ENCODE measurements at places on chromosomes 4 and X.

DNA sequence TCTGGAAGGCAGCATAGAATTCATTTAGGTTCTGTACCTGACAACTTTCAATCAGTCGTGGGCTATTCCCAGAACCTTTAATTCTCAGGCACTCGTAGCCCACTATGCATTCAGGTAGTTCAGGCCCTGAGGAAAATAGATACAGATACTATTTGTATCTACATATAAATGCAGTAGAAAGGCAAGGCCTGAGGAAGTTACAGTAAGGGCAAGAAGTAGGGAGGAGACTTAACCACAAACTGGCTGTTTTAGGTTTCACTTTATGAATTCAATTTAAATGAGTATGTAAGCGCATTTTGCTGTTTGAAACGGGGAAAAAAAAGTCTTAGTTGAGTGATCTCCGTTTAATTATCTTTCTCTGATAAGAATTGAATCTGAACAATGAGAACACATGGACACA is 529.4 kb upstream of the ATOH1 start:
- no peak for DNase-seq

- no peak for DNase-seq
Measured at GRCh38 chrX:11113731-11114130, 2.6 kb downstream of the HCCS start.

GRCh38 chr4:54255881-54256280 is 26.8 kb downstream of the PDGFRA start:
- DNase-seq = no peak

DNA sequence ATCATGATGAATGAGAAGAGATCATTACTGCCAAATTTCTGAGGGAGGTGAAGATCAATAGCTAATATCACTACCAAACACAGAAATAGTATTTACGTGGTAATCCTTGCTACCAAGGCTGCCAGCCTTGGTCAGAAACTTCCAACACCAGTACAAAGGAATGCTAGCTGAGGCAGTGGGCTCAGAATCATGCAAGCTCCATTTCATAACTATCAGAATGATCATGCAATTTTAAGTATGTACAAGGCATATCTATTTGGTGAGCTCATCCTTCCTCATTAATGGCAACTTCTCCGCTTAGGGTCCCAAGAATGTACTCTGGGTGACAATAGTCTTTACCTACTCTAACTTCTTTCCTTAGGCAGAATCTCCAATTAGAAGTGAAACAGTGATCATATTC is 135.0 kb downstream of the GPC3 start:
- DNase-seq = no peak

DNA sequence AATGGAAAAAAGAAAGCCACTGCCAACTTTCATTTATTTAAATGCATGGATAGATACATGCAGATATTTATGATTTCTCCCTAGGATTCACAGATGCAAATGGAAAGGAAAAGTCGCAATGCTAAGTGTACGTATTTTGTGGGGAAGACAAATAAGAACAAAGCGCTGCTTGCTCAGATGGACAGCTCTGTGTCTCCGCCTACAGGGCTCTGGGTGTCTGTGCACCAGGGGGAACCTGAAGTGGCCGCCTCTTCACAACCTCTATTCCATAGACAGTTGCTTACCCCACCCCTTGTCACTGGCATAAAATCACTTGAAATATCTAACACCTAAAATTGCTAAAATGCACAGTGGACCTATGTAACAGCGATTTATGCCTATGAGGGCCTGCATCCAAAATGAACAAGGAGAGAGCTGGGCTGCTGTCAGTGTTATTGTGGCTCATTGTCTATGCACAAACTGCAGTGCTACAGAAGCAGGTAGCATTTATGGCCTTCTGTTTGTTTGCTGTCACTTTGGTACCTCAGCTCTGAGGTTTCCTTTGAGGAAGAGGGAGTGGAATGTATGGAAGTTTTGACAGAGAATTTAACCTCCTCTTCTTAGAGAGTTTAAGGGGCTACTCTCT is 58.6 kb upstream of the PAGE1 start:
- DNase-seq = no peak

- DNase-seq = no peak
Measured at GRCh38 chrX:129493643-129494042, 29.6 kb downstream of the SMARCA1 start.

DNA sequence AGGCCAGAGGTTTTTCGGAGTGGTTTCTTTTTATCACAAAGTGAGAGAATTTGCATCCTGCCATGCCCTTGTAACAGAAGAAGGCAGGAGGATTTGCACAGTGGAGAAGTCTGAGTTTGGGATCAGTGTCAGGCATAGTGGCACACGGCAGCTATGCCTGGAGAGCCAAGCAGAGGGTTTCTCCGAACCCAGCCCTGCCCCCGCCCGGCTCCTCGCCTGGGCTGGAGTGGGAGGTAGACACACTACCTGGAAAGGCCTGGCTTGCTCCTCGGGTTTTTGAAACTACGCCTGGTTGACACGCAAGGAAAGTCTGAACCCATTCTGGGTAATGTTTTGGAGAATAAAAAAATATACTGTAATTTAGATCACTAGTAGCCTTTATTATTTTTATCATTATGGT is 1653.6 kb upstream of the TENM3 start:
- no peak for DNase-seq

GRCh38 chr4:82467471-82467870 is 37.1 kb downstream of the ENOPH1 start:
- DNase-seq = no peak

- no peak for DNase-seq
Measured at GRCh38 chrX:48713847-48714246, 17.3 kb downstream of the SUV39H1 start.

GRCh38 chrX:15525664-15526416 is 25.2 kb downstream of the BMX start:
- DNase-seq = no peak

GRCh38 chr4:145840801-145841200 is 97.8 kb downstream of the ZNF827 start:
- no peak for DNase-seq

DNA sequence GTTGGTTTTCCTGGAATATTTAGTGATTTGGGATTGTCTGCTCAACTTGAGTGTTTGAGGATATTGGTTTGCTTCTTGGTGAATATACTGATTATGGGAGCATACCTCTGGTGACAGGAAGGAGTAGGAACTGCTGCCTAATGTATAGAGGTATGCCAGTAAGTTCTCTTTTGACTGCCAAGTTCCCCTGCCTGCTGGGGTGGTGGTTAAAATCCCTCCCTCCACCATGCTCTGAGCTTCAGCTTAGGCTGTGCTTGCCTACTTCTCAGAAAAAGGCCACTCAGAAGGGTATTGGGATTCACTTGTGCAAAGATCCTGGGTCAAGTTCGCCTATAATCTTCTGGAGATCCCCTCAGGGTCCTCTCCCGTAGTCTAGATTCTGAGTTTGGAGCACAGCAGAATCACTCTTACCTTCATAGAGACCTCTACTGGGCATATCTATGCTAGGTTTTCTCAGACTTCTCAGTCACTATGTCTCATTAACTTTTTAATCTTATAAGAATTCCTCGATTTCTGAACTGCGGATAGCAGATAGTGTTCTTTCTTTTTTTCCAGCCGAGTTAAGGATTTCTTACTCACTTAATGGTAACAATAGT is 44.7 kb upstream of the DCK start:
- DNase-seq = no peak

GRCh38 chr4:77566148-77566547 is 39.5 kb upstream of the CXCL13 start:
- DNase-seq = no peak

DNA sequence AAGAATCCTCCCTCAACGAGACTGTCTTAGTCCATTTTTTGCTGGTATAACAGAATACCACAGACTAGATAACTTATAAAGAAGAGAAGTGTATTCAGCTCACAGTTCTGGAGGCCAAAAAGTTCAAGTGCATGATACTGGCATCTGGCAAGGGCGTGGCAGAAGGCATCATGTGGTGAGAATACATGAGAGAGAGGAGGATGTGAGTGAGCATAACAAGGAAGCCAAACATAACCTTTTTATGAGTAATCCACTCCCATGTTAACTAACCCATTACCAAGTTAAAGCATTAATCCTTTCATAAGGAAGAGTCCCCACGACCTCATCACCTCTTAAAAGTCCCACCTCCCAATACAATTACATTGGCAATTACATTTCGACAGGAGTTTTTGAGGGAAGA is 504.6 kb downstream of the IQCM start:
- DNase-seq = no peak

DNA sequence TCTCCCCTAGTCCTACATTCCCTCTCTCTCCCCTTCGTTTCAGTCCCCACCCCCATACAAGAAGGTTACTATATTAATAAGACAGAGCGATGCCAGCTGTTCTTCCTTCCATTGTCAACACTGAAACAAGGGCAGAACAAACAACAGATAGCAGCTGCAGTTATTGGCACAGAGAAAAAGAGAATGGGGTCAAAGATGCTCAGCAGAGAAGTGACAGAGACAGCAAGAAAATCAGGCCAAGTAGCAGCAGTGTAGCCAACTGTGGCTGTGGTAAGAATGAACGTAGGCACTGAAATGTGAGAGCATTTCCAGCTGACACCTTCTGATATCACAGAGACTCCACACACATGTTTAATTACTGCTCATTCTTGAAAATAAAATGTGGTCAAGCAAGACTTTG is 641.8 kb downstream of the FSTL5 start:
- DNase-seq = no peak

DNA sequence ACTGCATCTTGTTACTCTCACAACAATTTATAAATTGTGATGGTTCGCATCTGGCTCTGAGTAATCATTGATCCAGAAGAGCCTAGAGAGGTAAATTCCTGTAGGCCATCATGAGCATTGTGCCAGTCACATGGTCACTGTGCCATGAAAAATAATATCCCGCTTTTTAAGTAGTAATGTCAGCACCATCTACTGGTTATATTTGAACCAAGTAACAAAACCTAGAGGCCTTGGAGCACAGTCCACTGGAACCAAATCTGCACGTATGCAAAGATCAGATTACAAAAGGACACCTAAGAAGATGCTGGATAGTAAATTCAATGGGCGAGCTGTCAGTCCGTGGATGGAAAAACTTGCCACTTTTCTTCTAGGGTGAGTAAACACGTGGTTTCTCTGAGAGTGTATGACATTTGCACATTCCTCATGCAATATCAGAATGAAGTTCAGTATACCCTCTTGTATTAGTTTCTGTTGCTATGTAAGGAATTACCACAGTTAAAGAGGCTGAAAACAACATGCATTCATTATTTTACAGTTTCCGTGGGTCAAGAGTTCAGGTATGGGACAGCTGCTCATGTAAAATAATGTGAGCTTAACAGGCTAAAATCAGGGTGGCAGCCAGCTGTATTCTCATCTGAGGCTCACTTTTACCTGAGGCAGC is 26.8 kb downstream of the FAM114A1 start:
- DNase-seq = no peak

GRCh38 chr4:164946810-164947209 is 30.6 kb downstream of the TRIM61 start:
- DNase-seq = no peak

GRCh38 chrX:154317391-154317995 is 21.9 kb downstream of the TKTL1 start:
- no peak for DNase-seq

- no peak for DNase-seq
Measured at GRCh38 chr4:76090241-76090691, 15.8 kb downstream of the ART3 start.

DNA sequence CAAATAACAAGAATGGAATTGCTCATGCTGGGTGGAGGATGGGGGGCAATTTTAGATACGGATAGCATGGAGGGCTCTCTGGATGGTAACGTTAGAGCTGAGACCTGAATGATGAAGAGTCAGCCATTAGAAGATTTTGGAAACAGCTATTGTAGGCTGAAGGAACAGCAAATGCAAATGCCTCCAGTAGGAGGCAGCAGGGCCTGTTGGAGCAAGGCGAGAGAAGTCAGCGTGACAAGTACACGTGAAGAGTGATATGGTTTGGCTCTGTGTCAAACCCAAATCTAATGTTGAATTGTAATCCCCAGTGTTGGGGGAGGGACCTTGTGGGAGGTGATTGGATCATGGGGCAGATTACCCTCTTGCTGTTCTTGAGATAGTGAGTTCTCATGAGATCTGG is 59.3 kb upstream of the SOD3 start:
- DNase-seq = no peak

DNA sequence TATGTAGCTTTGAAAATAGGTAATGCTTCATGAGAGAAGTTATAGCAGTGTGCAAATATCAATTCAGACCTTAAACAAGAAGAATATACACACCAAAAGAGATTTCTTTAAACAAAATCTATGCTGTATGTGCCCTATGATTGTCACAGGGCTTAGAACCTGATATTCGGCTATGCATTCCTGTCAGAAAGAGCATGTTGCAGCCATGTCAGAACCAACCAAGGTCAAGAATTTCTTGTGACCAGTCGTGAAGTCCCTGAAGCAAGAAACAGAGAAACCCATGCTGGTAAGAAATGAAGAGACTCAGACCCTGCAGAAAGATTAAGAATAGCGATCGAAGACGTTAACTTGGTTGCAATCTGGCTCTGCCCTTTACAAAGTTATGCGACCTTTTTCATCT is 210.3 kb upstream of the SPIN4 start:
- no peak for DNase-seq

- DNase-seq = no peak
Measured at GRCh38 chrX:69951753-69952152, 98.0 kb downstream of the AWAT2 start.

DNA sequence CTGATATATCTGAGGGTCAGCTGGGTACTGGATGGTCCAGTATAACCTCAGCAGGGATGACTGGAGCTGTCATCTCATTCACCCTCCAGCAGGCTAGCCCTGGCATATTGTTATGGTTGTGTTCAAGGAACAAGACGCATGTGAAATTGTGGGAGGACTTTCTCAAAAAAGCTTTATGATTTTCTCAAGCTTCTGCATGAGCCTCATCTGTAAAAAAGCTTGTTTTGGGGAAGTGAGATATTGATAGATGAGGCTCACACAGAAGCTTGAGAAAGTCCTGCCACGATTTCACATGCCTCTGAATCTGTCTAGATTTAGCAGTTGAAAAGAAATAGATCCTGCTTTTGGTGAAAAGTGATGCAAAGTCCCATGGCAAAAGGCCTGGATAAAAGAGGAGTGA is 93.4 kb downstream of the SPCS3 start:
- no peak for DNase-seq

DNA sequence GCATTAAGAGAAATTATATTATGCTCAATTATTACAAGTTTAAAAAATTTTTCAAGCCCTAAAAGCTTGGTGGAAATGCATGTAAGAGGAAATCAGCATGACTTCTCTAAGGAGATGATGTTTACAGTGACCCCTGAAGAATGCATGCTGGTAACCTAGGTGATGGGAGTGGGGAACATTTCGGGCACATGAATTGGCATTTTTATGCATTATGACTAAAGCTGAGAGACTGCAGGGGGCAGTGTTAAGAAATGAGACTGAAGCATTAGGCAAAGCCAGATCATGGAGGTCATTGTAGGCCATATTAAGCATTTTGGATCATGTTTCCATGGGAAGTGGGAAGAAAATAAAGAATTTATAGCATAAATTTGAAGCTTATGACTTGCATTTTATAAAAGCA is 421.3 kb downstream of the FAT4 start:
- DNase-seq = no peak

GRCh38 chrX:132955690-132956089 is 2.7 kb downstream of the HS6ST2 start:
- no peak for DNase-seq
